Activated CD4-positive, alpha-beta T cell treated with anti-CD3 and anti-CD28 coated beads for 4 hours (primary cell): ENCODE measurements at places on chromosomes 2 and 18.

GRCh38 chr2:118988706-118989105 lies 46.7 kb downstream of the MARCO start:
- DNase-seq: no peak

DNA sequence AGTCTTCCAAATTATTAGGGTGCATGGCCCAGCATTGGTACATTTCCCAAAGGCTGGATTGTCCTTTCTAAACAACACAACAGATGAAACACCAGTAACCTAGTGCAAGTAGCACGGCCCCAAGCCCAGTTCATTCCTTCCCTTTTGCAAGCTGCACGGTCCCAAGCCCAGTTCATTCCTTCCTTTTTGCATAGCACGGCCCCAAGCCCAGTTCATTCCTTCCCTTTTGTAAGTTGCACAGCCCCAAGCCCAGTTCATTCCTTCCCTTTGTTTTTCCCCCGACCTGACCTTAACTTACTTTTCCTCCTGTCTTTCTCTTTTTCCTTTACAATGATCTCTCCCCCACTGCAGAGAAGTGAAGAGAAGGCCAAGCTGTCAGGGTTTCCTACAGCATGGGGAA lies 60.9 kb downstream of the C18orf63 start:
- no peak for DNase-seq

- no peak for DNase-seq
These were observed 184.8 kb upstream of the ZEB2 start for GRCh38 chr2:144704709-144705095.

- no peak for DNase-seq
These were observed 86.4 kb upstream of the HK2 start for GRCh38 chr2:74747411-74748080.

DNA sequence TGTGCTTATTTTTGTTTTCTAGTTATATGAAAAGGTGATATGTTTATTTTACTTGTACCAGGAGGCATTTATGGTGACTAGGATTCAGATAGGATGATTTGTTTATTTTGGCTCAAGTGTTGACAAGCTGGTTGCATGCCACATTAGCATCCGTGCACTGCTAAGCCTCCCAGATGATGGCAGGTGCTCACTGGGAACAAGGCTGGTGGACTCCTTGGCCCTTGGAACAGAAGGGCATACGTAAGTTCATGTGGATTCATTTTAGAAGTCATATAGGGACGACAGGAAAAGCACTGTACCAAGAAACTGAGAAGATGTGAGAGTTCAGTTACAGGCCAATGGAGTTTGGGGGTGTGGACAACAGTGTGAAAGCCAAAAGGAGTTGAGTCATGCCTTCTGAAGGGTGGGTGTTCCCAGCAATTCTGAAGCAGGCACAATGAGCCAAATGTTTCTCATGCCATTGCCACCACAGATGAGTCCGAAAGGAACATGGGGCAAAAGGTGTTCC lies 166.2 kb downstream of the PHLPP1 start:
- DNase-seq: no peak

DNA sequence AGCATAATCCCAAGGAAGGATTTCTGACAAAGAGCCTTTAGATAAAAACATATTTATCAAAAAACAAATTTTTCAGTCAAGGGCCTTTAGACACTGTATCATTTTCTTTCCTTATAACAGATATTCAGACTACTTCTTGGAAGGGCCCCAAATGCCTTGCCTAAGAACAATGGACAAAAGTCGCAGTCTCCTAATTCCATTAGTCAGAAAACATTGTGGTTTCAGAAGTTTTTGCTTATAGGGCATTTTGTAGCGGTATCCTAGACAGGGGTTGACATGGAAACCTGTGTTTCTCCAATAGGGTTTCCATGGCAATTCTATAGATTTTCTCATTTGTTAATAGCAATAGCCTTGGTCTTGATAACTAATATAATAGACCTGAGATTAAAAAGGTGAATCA lies 36.7 kb upstream of the AGPS start:
- DNase-seq: no peak

DNA sequence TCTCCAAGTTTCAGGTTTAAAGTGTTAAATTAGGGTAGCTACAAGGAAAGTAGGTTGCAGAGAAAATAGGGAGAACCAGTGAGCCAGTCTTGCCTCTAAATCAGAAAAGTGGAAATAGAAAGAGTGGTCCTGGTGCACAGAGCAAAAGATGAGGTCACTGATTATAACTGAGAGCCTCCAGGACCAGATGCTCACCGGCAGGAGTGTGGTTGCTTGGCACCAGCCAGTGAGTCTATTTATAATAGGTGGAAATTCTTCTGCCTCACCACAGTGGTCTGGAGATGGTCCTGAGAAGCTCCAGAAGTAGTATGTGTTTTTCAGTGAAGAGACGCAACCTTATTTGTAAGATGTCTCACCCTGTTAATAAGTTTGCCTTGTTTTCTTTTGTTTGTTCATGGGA lies 373.9 kb upstream of the KCNJ3 start:
- DNase-seq: no peak

DNA sequence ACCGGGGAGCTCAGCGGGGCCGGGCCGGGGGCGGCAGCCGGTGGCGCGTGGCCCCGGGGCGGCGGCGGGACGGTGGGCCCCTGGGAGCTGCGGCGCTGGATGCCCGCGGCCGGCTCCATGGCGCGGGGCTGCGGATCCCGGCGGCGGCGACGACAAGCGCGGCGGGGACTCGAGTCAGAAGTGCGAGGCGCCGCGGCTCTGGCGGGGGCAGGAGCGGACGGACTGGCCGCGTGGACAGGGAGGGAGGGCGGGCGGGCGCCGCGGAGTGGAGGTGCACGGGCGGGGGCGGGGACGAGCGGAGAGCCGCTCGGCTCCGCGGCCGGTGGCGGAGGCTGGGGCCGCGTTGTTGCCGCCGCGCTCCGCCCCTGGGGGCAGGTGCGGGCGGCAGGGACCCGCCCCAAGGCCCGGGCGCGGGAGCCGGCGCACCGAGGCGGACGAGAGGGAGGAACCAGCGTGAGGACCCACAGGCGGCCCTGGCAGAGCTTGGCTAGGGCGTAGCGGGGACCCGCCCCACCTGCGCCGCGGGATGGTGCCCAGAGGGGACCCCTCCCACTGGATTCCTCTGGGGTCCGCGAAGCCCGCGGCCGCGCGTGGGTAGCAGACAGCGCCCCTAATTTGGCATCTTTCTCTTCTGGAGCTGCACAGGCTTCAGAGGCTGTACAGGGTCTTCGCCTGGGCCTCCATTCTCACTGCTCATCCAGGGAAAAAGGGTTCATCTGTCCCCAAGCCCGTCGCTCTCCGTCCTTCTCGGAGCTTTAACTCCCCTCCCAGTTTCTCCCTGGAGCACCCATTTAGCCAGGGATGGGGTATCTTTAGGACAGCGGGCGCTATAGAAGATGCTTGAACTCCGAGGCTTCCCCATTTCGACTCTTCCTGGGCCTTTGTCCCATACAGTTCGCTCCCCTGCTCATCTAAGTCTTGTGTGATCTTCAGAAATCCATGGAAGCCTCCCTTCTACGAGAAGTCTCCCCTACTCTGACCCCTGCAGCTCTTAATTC lies at the start of gene TMEM163:
Gene TMEM163 (minus strand): TSS at position 184 of the 998 bp plus-strand sequence.
- peak; percentile 15 for DNase-seq

DNA sequence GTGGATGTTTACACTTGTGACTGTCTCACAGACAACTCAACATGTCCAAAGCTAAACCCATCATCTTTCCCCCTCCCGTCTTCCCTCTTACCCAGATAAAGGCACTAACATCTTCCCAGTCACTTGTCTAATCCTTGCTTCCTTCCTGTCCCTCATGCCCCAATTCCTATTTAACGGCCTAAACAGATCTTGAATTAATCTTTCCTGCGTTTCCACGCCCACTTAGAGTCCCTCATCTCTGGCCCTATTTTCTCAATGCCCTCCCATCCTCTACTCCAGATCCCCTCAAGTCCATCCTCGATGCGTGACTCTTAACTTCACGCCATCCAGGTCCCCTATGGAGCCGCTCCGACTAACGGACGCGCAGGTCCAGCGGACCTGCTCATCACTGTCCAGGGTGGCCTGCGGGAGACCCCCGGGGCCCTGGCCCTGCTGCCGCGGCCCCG lies 682 bp upstream of the SCLY start:
- peak; percentile 6 for DNase-seq

DNA sequence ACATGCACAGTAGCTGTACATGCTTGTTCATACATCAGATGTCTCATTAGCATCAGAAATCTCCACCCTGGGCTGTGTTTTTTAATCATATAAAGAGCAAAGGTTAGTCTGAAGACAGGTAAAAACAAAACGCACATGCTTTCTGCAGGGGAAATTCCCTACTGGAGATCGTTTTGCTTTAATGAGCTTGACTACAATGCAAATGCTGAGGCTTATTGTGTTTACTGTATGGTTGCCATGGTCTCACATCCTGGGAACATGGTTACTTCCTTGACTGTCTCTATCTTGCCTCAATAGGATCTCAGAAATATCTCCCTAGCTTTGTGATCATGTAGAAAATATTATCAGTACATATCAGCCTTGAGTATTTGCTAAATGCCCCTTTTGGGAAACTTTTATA lies 336.5 kb upstream of the TFPI start:
- DNase-seq: no peak

DNA sequence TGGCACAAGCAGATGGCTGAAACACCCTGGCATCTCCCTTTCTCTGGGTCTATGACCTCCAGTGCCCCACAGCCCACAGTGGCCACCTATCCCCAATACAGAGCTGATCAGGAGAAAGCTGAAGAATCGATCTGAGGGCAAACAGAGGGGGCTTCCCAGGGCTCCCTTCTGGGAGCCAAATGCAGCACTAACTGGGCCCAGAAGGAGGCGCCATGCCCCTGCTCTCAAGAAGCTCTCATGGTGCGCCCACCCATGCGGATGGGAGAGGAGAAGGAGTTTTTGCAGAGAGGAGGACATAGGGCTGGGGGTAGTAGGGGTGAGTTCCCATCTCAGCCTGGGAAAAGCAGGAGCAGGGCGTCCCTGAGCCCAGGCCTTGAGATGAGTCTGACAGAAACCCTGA lies 787.3 kb upstream of the RAB6C start:
- no peak for DNase-seq

DNA sequence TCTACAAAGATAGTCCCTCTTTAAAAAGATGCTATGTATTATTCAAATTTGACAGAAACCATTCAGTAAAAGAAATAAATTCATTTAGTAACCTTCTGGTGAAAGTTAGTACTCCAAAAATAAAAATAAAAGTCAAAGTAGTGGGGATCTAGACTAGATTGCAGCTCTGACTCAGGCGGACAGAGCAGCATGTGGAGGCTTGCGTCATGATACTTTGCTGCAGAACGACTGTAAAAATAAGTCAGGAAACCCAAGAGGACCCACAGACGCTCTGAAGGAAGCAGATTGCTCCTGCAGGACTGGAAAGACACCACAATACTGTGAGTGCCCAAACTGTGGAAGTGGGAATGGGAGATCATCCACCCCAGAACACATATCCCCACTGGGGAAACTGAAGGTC lies 301.9 kb downstream of the RIT2 start:
- no peak for DNase-seq

- no peak for DNase-seq
These were observed 101.1 kb downstream of the DDX1 start for GRCh38 chr2:15692551-15693377.

GRCh38 chr2:120473522-120474271 lies 127.8 kb downstream of the INHBB start:
- no peak for DNase-seq

GRCh38 chr2:170991398-170992182 lies 62.5 kb downstream of the GORASP2 start:
- no peak for DNase-seq

- DNase-seq: no peak
These were observed 36.8 kb downstream of the DPP4 start for GRCh38 chr2:162037028-162037795.

DNA sequence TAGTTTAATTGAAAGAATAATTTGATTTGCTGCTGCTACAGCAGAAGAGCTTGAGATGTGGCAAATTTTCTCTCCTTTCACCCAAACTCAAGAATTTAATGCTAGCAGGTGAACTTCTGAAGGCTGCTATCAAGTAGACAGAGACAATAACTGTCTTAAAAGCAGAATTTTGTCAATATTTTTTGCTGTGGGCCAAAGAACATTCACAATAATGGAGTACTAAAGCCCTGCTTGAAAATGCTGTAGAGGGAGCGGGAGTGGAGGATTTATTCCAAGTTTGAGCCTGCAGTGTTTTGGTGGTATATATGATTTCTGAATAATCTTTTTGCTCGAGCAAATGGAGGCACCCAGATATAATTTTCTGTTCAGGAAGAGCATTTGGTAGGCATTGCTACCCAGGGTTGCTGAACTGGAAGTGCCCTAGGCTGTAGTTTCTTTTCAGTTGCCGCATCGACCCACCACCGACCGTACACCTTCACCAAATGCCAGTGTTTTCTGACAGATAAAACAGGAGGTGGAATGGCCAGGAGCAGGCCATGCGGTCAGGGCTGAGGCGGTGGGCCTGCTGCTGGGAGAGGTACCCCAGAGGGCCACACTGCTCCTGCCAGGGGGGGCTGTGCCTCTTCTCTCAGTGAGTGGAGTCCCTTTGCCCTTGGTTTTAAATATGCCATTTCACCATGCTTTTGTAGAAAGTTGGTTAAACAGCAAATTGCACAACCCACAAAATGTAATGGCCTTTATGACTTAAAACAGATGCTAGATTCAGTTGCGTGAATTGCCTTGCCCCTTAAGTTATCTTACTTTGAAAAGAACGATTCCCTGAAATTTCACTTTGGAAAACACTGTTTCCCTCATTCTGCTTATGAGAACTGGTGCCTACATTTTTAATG lies 36.4 kb downstream of the TSHZ1 start:
- DNase-seq: peak; percentile 11

GRCh38 chr2:229888031-229888430 lies 33.8 kb downstream of the TRIP12 start:
- no peak for DNase-seq

DNA sequence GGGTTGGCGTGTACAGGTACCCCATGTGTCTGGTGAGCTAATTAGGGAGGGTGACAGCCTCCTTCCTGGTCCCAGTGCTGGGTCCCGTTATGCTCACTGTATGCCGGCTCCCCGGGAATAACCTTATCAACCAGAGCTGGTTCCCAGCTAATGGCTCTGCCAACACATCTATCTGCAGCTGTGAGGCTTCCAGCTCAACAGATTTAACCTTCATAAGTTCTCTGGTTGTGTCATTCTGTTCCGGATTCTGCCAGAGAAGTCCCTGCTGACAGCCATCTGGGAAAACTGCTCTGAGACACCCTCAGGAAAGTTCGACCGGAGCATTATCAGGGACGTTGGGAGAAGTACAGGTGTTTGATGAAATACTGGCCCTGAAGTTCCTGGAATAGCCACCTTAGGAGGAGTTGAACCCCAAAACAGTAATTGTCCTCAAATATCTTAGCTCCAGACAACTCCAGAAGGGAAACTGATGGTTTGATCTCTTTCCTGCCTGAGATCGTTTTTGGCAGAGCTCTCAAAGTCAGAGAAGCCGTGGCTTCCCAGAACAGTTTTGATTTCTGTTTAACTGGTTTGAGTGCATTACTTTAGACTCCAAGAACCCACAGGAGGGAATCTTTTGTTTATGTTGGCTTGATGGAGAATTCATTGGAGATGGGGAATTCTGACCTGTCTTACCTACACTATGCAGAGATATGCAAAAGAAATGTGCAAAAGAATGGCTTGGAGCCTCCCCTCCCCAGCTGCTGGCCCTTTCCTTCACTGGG lies 39.4 kb upstream of the TXNDC2 start:
- no peak for DNase-seq
